ENCODE measurements at places on chromosomes 16 and 17.
A peak's percentile ranks its signal among the peaks of the same experiment; 100 is the strongest.

- no peak for DNase-seq
Observed at GRCh38 chr16:72969146-72969545, 78.8 kb downstream of the ZFHX3 start.

- no peak for DNase-seq
Observed at GRCh38 chr17:12342161-12342560, 321.5 kb downstream of the MAP2K4 start.

GRCh38 chr17:42536372-42537155, 523 bp downstream of the NAGLU start:
- DNase-seq = peak; percentile 40

DNA sequence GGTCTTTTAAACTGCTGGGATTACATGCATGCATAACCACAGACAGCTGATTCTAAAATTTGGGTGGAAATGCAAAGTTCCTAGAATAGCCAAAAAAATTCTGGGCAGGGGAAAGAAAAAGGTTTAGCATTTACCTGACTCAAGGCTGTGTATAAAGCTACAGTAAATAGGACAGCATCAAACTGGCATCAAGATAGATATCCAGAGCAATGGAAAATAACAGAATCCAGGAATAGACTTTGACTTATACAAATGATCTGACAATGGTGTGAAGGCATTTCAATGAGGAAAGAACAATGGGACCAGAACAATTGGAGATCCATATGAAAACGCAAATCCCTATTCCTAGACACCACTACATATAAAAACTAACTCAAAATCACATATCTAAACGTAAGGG, 12.9 kb downstream of the ANKFY1 start:
- DNase-seq = no peak

DNA sequence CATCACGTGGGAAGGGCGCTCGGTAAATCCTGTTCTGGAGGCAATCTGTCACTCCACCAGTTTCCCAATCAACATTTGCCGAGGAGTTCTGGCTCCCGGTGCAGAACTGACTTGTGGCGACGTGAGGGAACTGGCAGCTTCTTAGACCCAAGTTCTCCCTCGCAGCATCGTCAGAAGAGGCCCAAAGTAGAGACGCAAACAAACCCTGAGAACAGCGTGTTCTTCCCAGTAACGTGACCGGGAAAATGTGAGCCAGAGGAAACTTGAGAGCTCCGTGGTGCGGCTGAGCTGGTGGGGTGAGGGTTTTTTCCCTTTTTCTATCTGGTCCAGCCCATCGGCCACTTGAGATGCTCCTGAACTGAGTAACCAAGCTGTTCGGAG, 158.9 kb upstream of the CACNG5 start:
- no peak for DNase-seq

DNA sequence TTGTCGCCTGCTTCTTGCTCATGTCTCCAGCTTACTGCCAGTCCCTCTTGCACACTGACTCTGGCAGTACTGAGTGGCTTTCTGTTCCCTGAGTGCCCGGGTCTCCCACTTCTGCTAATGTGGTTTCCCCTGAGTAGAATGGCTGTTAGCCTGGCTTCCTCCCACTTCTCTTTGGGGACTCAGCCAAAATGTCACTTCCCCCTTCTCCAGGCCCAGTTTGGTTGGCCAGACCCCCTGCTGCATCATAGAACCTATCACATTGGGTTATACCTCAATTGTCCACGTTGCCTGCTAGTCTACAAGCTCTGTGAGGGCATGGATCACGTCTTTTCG, 304.4 kb downstream of the HS3ST3B1 start:
- DNase-seq = no peak
